Stimulated activated naive CD4-positive, alpha-beta T cell (primary cell): ENCODE measurements at places on chromosomes 7 and 10.

- no peak for DNase-seq
Observed at GRCh38 chr7:48643431-48644013, 280.8 kb upstream of the CDC14C start.

GRCh38 chr7:24419511-24419910, 135.5 kb downstream of the NPY start:
- no peak for DNase-seq

DNA sequence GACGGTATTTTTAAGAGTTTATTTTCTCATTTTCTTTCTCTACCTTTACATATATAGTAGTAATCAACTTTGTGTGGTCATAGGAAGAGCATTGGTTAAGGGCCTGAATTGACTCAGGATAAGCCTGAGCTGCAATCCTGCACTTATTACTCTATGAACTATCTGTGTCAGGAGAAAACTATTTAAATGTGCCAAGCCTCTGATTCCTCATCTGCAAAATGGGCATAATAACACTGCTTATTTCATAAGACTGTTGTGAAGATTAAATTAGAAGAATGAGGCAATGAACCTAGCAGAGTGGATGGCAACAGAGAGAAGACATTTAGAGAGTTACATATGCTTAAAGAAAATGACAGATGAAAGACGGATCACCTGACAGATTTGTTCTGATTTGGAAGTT, 175.5 kb downstream of the RELN start:
- DNase-seq = no peak

- DNase-seq = no peak
Observed at GRCh38 chr10:44660271-44660670, 250.9 kb upstream of the TMEM72 start.

GRCh38 chr10:5643346-5644067, 22.9 kb downstream of the ASB13 start:
- DNase-seq = no peak

- no peak for DNase-seq
Observed at GRCh38 chr10:122561212-122561611, 658 bp downstream of the DMBT1 start.

- DNase-seq = no peak
Observed at GRCh38 chr10:31341552-31341951, 22.5 kb downstream of the ZEB1 start.

- no peak for DNase-seq
Observed at GRCh38 chr10:90999512-91000172, 78.8 kb upstream of the ANKRD1 start.

GRCh38 chr10:119687192-119688032, 36.2 kb downstream of the BAG3 start:
- DNase-seq = no peak

DNA sequence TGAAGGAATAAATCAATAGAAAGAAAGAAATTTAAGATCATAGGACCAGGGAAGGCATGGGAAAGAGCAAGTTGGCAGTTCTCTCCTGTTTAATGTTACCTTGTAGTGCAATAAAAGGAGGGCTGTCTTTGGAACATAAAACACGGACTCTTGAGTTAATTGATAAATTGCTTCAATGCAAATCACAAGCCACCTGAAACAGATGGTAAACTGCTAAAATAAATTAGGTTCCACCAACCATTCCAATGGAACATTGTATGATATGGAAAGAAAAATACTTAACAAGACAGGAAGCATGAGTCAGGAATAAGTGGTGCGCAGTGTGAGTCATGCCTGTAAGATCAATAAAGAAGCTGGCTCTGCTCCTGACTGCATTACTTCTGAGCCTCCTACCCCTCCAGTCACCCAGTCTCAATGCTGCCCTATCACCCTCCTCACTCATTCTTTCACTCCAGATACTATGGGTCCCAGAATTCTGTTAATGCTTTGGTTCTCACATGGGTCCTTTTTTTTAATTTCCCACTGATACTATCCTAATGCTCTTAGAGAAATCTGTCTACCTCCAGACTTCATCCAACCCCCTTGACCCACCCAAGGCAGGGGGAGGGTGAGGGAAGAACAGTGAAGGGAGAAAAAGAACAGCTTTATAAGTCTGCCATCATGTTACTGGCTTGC, 78.9 kb downstream of the LRRC17 start:
- DNase-seq = no peak

- no peak for DNase-seq
Observed at GRCh38 chr10:26780106-26780792, 80.5 kb downstream of the ABI1 start.

DNA sequence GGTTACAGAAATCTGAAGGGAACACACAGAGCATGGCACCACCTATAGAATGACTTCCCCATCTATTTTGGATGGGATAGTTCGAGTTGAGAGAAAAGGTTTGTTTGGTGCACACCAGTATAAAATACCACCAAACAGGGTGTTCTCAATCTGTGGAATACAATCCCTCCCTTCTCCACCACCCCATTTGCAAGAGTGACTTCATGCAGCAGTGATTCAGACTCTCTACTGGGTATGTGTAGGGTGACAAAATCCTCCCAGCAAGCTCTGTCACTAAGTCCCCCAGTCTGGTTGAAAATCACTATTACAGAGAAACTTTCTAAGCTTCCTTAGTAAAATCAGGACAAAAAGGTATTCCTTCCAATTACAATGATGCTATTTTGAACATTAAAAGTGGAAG, 69.0 kb downstream of the ANK3 start:
- no peak for DNase-seq

DNA sequence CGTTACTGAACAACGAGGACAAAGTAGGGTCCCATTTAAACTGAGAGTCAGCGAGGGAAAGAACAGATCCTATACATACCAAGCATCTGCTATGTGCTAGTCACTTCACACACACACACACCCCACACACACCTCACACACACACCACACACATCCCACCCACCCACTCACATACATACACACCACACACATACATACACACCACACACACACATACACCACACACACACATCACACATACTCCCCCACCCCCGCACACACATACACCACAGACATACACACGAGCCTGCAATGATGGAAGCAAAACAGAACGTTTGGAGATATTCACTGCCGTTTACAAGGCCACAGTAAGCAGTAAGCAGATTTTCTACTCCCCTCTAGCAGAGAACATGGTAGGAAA, 607 bp upstream of the GRB10 start:
- DNase-seq = no peak

DNA sequence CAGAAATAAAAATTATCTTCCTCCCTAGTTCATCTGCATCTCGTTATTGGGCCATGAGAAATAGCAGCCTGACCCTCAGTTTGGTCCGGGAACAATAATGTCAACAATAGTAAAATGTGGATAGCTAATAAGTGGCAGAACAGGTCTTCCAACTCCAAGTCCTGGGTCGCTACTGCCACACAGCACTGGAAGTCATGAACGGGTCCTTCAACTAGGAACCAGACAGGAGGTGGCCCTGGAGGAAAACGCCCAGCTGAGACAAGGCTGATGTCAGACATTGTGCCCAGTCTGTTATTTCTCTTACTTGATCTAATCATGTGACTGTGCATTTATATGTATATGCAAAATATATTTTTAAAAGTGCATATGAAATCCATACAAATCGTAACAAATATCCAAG, 51.8 kb downstream of the PYROXD2 start:
- DNase-seq = no peak

DNA sequence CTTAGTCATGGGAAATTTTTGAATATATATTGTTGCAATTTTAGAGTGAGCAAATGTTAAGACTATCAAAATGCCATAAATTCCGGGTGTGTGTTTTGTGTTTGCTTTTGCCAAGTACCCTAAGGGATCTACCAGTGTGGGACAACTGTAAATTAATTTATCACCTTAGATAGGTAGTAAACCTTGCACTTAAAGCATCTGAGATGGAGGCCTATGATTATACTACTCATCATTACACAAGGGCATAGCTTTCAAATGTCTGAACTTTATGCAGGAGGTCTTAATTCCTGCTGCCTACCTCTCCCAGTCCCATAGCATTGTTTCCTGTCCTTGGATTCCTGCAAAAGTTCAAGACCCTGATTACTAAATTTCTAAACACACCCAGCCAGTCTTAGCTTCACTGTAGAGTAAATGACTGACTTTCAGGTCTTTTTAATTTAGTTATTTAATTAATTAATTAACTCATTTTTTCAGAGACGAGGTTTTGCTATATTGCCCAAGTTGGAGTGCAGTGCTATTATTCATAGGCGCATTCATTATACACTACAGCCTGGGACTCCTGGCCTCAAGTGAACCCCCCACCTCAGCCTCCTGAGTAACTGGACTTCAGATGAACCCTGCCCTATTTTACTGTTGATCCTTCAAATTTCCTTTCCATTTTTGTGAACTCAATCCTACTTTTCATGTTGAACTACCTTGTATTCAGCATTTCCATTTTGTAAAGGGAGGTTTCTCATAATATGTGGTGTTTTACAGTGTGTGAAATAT, 47.0 kb downstream of the THSD7A start:
- no peak for DNase-seq

DNA sequence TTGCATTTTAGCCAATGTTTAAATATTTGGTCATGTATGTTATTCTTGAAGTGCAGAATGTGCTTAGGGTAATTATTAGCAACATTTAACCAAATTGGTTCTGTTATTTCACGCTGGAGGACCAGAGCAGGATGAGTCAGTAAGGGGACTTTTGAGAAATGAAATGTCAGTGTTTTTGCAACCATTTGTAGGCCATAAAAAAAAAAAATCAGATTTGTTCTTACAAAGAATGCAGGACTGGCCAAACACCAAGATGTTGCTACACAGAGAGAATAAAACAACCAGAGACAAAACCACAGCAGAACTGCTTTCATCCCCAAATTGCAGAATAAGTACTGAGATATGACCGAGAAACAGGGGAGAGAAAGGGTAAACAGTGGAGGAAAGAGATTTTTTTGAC, 62.1 kb downstream of the TPST1 start:
- DNase-seq = no peak

DNA sequence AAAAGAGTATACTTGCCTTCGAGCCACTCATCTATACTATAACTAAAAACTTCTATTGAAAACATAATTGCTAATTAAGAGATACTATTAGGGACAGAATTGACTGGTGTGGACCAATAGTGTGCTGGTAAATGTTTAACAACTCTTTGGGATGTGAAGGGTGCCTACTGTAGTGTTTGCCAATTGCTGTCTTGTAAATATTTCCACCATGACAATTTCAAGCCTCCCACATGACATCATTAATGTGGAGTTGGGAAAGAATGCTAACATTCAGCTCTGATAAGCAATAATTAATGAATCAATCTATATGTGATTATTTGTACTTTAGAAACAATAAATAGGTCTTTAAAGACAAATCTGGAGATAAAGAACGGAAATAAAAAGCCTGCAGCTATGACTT, 136.8 kb downstream of the DGKB start:
- no peak for DNase-seq

DNA sequence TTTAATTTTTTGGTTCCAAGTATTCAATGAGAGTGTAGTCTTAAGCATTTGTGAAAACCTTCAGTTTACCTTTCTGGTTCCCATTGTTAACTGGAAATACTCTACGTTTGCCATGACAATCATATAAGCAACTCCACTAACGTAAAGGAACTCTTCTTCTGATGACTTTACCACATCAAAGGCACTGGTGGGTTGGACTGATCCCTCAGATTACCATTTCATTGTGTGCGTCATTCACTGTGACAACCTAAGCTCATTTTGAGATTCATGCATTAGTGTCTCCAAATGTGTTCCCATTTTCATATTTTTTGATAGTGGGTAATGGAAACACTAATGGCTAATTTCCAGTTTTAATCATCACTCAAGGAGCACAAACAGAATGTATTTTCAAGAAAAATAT, 119.9 kb upstream of the COL1A2 start:
- DNase-seq = no peak

DNA sequence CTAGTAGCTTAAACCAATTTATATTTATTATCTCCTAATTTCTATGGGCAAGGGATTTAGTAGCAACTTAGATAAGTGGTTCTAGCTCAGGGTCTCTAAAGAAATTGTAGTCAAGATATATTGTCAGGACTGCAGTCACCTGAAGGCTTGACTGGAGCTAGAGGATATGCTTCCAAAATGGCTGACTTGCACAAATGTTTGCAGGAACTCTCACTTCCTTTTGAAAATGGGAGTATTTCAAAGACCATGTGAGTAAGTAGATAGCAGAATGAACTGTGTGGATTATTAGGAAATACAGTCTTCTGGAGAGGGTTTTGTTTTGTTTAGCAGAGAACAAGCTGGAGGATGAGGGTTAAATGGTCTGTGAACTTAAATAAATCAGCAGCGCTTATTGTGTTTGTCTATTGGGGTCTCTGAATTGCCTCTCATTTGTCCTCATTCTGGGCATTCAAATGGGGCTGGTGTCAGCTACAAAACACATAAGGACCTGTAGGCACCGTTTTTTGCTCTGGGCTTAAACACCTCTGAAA, 524.6 kb downstream of the LRMDA start:
- no peak for DNase-seq

DNA sequence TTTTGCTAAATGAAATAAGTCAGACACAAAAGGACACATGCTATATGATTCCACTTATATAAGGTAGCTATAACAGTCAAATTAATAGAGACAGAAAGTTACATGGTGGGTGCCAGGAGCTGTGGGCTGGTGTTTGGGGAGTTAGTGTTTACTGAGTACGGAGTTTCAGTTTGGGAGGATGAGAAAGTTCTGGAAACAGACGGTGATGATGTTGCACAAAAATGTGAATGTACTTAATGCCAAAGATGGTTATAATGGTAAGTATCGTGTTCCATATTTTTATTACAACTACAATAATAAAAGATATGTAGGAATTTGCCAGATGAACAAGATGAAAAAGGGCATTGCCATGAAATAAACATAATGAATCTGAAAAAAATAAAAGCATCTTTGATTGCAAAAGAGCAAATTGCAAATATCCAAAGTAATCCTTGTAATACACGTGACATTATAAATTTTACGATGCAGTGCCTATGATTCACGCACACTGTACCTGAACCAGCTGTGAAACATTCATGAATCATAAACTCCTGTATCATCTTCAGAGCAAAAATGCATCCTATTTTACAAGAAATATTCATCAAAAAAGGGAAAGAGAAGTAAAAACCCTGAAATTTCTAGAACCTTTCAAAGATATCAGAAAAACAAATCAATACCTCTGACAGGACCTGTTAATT, 676.7 kb downstream of the PCDH15 start:
- no peak for DNase-seq

- no peak for DNase-seq
Observed at GRCh38 chr10:11483201-11484148, 128.0 kb downstream of the USP6NL start.

DNA sequence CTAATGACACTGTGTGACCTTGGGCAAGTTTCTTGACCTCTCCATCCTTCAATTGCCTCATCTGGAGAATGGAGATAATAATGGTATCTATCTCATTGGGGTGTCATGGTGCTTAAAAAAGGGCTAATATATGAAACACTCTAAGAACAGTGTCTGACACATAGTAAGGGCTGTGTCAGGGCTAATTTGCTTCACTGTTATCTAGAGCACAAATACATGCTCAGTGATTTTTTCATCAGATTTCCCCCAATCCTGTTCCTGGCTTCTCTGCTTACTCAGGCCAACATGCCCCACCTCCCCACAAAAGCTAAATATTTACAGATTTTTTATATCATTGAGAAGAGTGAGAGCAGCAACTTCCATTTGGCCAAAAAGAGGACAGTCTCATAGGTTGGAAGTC, 20.6 kb downstream of the WIPF3 start:
- DNase-seq = no peak

- no peak for DNase-seq
Observed at GRCh38 chr7:129525225-129525862, 23.0 kb downstream of the SMKR1 start.

- DNase-seq = no peak
Observed at GRCh38 chr7:146172112-146172511, 55.5 kb downstream of the CNTNAP2 start.

GRCh38 chr10:72105098-72105475, 16.7 kb upstream of the SPOCK2 start:
- DNase-seq = no peak
